ENCODE measurements at places on chromosomes 4 and X.

GRCh38 chr4:47873877-47874541 lies 36.1 kb upstream of the CORIN start:
- no peak for DNase-seq

DNA sequence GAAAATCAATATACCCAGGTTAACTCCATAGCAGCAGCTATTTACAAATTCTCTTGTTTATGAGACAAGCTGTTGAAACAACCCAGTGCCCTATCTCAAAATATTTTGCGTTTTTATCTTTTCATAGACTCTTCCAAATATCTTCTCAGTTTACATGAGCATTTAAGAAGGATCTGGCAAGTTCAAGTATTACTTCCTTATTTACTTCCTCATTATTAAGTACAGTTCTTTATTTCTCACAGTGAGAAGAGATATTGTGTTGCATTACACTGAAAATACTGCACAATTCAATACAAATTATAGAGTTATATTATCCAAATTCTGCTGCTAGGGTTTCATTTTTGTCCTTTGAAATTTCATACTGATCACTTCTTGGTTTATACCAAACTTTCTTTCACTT lies 43.6 kb upstream of the UCP1 start:
- no peak for DNase-seq

DNA sequence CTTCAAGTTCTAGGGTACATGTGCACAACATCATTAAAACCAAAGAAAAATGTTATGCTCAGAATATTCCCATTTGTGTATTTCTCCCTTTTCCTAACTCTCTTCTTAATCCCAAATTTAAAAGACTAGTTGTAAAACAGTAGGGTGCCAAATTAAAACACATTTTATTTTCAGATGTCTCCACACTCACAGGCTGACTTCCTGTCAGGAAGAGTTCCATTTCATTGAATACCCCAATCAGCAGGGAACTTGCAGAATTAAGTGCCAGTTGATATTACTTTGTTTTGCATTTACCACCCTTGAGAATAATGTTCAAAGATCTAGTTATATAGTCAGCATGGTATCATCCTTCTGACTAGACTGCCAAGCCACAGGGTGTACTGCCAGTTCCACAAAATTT lies 207.9 kb downstream of the MAB21L2 start:
- no peak for DNase-seq

DNA sequence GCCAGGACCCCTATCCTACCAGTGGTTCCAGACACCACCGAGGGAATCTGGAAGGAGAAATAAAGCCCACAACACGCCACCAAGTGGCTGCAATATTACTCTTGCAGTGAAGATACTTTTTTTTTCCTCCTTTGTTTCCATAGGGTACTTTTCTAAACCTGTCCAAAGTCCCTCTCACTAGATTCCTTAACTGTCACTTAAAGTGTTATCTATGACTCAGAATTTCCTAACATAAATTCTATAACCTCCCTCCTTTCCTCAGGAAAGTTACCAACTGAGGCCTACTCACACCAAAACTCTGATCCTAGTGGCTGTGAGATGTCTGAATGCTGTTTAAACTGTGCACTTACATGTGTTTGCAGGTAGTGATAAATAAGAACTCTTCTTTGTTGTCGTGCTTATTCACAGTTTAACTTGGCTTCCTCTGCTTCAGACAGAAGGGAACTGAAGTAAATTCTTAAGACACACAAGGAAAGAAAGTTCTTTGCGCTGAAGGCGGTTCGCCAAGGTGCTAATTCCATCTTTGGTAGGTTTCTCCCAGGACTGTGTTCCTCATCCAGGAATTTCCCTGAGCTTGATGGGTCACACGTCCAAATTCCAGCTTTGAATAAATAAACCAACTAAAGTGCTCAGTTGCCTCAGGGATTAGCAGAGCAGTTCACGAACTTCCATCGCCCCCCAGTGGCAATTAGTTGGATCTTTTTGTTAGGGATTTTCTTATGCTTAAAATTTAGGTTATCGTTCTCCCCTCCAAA lies 10.7 kb upstream of the HCCS start:
- no peak for DNase-seq

DNA sequence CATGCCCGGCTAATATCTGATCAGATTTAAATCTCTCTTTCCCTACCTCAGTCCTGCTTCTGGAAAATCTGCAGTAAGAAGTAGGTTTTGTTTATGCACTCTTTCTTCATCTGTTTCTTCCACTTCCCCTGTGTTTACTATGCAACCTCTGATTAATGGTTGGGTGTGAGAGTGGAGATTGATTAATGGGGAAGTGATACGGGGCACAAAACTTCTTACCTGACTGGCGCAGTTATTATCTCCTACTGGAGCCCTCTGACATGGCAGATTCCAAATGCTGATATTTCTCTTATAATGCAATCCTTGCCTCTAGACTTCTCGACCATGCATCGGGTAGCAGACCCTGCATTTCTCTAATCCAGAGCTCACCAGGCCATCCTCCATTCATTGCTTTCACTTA lies 60.2 kb upstream of the HPGD start:
- no peak for DNase-seq

DNA sequence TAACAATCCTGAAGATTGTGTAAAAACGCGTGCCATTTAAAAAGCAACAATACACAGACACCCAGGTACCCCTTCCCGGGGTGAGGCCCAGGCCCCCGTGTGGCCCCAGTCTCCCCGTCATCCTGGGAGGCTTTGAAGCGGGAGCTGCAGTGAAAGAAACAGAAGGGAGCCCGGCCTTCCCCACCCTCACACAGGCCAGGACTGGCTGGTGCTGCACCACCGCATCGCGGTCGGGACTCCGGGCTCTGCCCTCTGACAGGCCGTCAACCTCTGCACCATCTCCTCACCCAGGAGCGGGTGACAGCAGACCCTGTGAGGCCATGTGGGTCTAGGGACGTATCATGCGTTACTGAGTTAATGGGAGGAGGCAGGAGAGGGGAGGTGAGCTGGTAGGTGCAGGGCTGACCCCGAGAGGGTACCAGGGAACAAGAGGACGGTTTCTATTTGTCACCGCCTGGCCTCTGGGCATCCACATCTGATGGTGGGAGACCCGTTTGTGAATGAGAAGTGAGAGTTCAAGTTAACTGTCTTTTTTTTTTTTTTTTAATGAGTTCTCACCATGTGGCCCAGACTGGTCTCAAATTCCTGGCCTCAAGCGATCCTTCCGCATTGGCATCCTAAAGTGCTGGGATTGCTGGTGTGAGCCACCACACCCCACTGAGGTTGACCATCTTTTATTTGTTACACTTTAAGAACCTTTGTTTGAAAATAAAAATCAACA lies 27.3 kb downstream of the PIGG start:
- no peak for DNase-seq

DNA sequence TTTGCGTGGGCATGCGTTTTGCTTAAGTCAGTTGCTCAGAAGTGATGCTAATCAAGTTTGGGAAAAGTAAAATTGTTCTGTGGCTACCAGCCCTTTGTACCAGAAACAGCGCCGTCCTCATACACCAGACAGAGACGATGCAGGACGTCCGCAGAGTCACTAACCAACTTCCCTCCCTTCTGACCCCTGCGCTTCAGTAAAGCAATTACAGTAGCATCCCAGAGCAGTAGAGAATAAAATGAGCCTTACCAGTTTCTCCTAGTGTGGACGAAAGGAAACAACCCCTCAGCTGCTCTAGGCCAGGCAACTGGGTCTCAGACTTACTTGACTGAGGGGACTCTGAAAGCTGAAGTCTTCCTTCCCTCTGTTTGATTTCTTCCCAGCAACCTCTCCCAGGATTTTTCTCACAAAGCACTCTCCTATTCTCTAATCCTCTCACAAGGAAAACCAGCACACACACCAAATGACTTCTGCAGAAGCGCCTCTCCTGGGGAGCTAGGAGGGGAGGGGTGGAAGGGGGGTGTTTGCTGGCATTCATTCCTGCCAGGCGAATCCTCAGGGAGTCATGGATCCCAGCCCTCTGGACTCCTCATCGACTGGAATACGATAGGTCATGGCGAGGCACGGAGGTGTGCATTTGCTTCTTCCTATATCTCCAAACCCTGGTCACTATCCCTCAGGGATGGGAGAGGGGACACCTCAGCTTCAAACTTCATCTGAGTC lies 56.0 kb upstream of the MID1 start:
- DNase-seq = no peak

- DNase-seq = no peak
These were observed 30.7 kb downstream of the EREG start for GRCh38 chr4:74395633-74396032.

GRCh38 chr4:185217408-185217975 lies 8.1 kb downstream of the SNX25 start:
- no peak for DNase-seq

DNA sequence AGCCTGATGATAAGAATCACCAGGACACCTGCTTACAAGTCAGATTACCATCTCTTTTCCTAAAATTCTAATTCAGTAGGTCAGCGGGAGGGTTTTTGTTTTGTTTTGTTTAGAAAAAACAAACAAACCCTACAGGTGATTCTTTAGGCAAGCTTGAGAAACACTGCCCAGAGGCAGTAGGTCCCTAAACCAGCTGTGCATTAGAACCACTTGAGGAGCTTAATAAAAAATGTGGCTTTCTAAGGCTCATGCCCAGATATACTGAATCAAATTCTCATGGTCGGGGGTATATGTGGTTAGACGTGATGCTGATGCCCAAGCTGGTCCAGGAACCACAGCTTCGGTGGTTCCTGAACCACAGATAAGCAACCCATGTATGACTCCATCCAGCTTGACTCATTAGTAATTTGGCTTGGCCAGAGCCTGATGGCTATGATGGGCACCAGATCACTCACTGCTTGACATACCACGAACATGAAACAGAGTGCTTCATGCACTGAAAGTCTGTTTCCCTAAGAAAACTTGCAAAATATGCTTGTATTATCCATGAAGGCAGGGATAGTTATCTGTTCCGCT lies 338.1 kb upstream of the F9 start:
- DNase-seq = no peak

GRCh38 chr4:15836362-15836761 lies 58.2 kb downstream of the CD38 start:
- DNase-seq = no peak
